GM04503 (cell line): ENCODE measurements at places on chromosomes 11 and 22.
A peak's percentile ranks its signal among the peaks of the same experiment; 100 is the strongest.

DNA sequence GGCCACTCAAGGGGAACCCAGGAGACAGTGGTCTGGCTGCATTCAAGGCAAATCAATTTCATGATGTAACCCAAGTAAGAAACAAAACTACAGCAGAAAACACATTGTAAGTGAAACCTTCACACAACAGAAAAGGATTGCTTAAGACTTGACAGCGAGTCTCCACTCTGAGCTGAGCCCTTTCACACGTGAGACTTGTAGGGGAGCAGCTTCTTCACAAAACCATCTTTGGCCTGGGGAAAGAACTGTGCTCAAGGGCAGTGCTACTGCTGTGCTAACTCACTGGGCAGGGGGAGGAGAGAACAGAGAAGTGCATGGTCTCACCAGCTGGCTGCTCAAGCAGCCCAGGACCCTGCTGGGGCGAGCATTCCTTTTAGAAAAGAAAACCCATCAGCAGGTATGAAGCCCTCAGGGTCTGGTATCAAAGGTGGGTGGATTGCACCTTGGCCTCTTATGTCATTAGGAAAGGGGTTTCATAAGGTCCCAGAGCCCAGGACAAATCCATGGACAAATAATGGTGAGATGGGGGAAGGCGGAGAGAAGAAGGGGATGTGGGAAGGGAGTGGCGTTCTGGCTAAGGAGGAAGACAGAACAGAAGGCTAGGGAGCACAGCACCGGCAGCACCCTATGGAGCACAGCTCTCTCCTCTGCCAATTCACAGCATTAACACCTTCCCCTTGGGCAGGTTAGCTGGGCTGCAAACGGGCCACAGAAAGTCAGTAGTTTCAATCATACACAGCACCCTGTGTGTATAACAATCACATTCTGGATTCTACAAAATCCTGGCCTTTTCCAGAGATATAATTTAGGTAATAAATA, 20.6 kb upstream of the RAPSN start:
- no peak for DNase-seq

DNA sequence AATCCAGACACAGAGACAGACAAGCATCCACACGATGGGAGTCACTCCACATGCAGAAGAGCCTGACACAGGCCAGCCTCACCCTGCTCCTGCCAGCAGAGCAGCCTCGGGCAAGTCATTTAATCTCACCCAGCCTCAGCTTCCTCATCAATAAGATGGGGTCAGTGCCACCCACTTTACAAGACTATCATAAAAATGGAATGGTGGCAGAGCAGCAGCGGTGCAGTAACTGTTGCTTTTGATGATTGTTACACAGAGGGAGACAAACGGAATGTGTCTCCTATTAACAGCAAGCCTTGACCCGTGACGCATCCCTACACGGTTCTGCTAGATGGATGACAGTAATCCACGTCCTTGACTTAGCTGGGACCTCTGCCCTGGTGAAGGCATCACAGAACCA, 26.0 kb upstream of the ARFGAP3 start:
- no peak for DNase-seq

- DNase-seq: no peak
Measured at GRCh38 chr11:17421781-17422180, 33.3 kb upstream of the KCNJ11 start.

DNA sequence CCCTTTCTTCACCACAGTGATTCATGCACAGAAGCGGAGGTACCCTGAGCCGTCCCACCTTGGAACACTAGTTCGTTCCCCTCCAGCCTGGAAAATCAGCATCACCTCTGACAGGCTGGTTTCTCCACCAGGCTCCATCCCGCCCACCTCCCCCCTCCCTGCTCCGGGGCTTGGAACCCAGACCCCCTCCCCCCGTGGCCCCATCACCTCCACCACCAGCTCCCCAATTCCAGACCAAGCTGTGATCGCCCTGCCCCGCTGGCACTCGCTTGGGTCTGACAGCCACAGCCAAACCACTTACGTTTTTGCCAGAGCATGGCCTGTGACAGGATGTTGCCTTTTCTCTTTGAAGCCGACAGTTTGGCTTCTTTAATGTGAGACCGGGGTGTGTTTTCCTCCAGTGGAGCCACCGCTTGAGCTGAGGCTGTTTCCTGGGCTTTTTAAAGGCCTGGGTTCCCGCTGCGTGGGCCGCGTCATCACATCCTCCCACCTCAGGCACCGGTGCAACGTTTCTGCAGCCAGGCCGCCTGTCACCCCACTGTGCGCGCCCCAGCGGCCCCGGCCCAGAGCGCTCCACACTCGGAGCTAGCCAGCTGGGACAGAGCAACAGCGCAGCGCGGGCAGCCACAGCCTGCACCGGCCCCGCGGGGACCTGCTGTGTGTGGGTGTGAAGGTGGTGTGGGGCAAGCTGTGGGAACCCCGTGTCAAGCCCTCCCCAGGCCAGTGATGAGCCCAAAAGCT, at the start of gene POU2AF1:
TSS of gene POU2AF1 (minus strand) at position 415 of the 741 bp plus-strand sequence. CDS start at position 317, 98 bp downstream.
- peak; percentile 5 for DNase-seq

- no peak for DNase-seq
Measured at GRCh38 chr11:102138223-102138622, 28.0 kb downstream of the YAP1 start.
